Activated CD4-positive, alpha-beta T cell treated with anti-CD3 and anti-CD28 coated beads, Interleukin-2, amount 10 ng/mL, durations not matched to agents 7 days and 5 days (primary cell): ENCODE measurements at places on chromosomes 3 and 15. TPM values are rescaled to one million over a fixed set of nuclear protein-coding genes. Genes with fewer than 3 reads are reported as not detected.
A peak's percentile ranks its signal among the peaks of the same experiment; 100 is the strongest.

DNA sequence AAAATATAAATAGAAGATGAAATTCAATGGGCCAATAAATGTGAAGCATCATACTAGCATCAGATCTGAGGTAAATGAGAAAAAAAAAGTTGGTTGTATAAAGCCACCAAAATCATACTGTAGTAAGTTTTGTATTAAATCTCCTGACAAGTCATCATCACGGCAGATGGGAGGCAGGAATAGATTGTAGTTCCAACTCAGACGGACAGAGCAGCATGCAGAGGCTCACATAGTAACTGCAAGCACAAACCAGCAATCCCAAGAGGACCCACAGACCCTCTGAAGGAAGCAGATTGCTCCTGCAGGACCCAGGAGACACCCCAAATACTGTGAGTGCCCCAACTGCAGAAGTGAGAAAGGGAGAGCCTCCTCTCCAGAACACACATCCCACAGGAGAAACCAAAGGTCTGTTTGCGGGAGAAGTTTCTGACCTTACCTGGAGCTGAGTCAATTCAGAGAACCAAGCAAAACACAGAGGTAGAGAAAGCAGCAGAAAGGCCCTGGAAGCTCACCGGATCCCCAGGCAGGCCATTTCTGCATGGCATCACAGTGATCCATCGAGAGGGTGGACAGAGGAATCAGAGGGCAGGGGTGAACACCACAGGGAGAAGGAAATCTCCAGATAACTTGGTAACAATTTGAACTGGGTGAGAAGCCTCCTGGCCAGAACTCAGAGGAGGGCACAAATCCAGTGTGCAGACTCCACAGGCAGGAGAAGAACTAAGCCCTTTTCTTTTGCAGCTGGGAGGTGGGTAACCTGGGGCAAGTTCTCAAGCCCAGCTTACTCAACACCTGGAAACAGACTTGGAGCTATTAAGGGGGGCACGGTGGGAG lies 141.6 kb upstream of the ARHGEF26 start:
- H3K4me1 ChIP-seq, result no peaks in the 10 kb centered on the region
- no peaks in the 10 kb centered on the region for H3K36me3 ChIP-seq
- no peak overlapping the region for H3K27ac ChIP-seq

DNA sequence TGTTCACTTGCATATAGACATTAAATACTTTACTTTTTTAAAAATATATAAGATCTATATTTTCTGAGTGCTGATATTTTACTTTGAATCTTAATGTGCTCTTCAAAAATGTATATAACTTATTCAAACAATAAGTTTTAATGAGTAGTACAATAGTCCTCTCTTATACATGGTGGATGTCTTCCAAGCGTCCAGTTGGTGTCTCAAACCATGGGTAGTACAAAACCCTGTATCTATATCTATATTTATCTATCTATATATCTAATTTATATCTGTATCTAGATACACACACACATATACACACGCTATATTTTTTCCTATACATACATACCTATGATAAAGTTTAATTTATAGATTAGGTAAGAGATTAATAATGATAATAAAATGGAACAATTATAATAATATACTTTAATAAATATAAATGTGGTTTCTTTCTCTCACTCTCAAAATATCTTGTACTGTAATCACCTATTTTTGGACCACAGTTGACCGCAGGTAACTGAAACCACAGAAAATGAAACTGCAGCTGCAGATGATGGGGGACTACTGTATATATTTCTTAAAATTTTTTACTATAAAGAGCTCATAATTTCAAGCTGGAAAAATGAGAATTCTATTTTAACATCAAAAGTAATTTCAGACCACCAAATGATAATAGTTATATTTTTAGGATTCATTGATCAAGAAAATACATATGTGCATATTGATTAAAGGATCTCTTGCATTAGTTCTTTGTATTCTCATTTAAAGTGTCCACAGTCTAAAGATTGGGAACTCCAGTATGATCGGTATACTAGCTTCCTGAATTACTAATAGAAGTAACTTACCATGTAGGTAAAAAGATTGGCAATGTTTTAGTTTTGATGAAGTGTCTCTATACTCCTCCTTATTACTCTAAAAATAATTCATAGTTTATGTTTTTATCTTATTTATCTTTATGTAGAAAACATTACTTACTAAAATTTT lies 215.1 kb upstream of the MLF1 start:
- no peak overlapping the region for H3K4me3 ChIP-seq
- H3K4me1 ChIP-seq, result peaks cover 1% of the 10 kb centered on the region
- no peaks in the 10 kb centered on the region for H3K27me3 ChIP-seq
- DNase-seq, result no peak
- H3K27ac ChIP-seq, result no peak overlapping the region

DNA sequence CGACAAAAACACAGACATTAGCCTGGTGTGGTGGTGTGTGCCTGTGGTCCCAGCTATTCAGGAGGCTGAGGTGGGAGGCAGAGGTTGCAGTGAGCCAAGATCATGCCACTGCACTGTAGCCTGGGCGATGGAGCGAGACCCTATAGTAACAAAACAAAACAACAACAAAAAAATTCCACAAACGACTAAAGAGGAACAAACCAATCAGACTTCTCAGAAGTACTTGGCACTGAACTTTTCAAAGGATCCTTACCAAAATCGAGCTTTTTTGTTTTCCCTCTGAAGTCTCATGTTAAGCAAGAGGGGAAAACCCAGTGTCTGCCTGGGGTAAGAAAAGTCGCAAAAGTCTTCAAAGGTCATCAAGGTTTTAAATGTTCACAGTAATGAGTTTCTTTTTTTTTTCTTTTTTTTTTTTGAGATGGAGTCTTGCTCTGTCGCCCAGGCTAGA lies 30.1 kb upstream of the TFRC start:
- peak overlapping the region; percentile 25 for H3K27ac ChIP-seq
- H3K36me3 ChIP-seq, result no peaks in the 10 kb centered on the region
- no peak overlapping the region for H3K4me3 ChIP-seq
- no peak for DNase-seq

Gene CYP1A2
- not detected for total RNA-seq

DNA sequence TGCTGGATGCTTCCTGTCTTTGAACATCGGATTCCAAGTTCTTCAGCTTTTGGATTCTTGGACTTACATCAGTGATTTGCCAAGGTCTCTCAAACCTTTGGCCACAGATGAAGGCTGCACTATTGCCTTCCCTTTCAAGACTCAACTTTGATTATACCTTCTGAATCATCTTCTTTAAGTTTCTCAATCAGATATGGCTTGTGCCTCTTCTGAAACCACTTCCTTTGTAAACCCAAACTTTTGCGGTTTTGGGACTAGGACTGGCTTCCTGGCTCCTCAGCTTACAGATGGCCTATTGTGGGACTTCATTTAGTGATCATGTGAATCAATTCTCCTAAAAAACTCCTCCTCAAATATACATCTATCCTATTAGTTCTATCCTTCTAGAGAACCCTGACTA lies 47.1 kb upstream of the CADPS start:
- no peak overlapping the region for H3K4me3 ChIP-seq
- no peak for DNase-seq
- H3K27ac ChIP-seq, result no peak overlapping the region

DNA sequence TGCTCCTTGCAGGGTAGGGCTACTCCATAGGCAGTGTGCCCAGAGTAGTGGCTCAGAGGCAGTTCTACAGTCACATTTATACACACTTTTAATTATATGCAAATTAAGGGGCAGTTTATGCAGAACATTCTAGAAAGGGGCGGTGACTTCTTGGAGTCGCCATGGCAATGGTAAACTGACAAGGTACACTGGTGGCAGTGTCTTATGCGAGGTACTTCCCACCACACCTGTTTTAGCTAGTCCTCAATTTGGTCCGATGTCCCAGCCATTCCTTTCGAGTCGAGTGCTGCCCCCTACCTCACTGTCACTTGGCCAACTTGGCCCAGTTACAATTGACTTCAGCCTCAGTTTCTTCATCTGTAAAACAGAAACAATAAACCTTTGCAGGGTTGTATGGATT lies 3.8 kb upstream of the IRAK2 start:
- H3K27me3 ChIP-seq, result no peaks in the 10 kb centered on the region
- H3K27ac ChIP-seq, result no peak overlapping the region
- H3K36me3 ChIP-seq, result no peaks in the 10 kb centered on the region

GRCh38 chr3:171354706-171355582 lies 105.3 kb downstream of the TNIK start:
- no peaks in the 10 kb centered on the region for H3K36me3 ChIP-seq
- no peak for DNase-seq
- no peak overlapping the region for H3K4me3 ChIP-seq
- H3K27me3 ChIP-seq, result no peaks in the 10 kb centered on the region
- H3K27ac ChIP-seq, result no peak overlapping the region

- H3K4me1 ChIP-seq, result peaks cover 64% of the 10 kb centered on the region
- peaks cover 56% of the 10 kb centered on the region for H3K36me3 ChIP-seq
- H3K4me3 ChIP-seq, result no peak overlapping the region
- H3K27me3 ChIP-seq, result no peaks in the 10 kb centered on the region
- H3K27ac ChIP-seq, result no peak overlapping the region
- no peak for DNase-seq
Observed at GRCh38 chr3:152438706-152439105, 170.0 kb downstream of the MBNL1 start.

Gene CGNL1
- not detected for total RNA-seq

Gene PLIN1
- 0.07 TPM for total RNA-seq

GRCh38 chr3:188168648-188169047 lies 14.7 kb downstream of the LPP start:
- H3K36me3 ChIP-seq, result peaks cover 17% of the 10 kb centered on the region
- no peaks in the 10 kb centered on the region for H3K27me3 ChIP-seq
- no peak for DNase-seq
- H3K4me1 ChIP-seq, result peaks cover 63% of the 10 kb centered on the region
- no peak overlapping the region for H3K4me3 ChIP-seq

Gene IL17RD
- not detected for total RNA-seq

- no peak overlapping the region for H3K27ac ChIP-seq
- no peak for DNase-seq
- no peak overlapping the region for H3K4me3 ChIP-seq
Observed at GRCh38 chr3:115624029-115624741, 875 bp downstream of the GAP43 start.

GRCh38 chr3:128033102-128033501 lies 19.1 kb upstream of the SEC61A1 start:
- DNase-seq, result no peak
- no peaks in the 10 kb centered on the region for H3K4me1 ChIP-seq
- H3K36me3 ChIP-seq, result no peaks in the 10 kb centered on the region
- H3K4me3 ChIP-seq, result no peak overlapping the region
- H3K27me3 ChIP-seq, result peaks cover 10% of the 10 kb centered on the region

GRCh38 chr3:83890039-83890762 lies 1068.6 kb upstream of the CADM2 start:
- DNase-seq, result no peak
- H3K4me1 ChIP-seq, result no peaks in the 10 kb centered on the region
- H3K4me3 ChIP-seq, result no peak overlapping the region
- no peaks in the 10 kb centered on the region for H3K36me3 ChIP-seq
- no peaks in the 10 kb centered on the region for H3K27me3 ChIP-seq

Gene NDN
- 2.4 TPM for total RNA-seq

DNA sequence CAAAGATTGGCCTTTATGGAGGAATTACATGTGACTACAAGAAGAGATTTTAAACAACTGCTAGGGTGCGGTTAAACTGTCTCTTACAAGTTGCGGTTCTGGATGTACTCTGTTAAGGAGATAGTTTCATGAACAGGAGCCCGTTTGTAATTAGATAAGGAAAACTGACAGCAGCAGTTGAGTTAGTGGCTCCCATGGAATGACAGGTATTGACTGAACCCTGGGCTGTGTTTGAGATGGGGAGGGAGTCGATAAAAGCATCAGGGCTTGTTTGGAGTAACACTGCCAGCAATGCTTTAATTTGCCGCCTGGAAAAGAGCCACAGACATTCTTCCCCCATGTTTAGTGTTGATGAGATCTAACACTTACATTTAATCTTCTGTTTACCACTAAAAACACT lies 139.9 kb downstream of the ROBO2 start:
- DNase-seq, result no peak
- H3K27me3 ChIP-seq, result no peaks in the 10 kb centered on the region
- no peaks in the 10 kb centered on the region for H3K36me3 ChIP-seq
- H3K27ac ChIP-seq, result no peak overlapping the region
- no peaks in the 10 kb centered on the region for H3K4me1 ChIP-seq

- no peak for DNase-seq
- H3K36me3 ChIP-seq, result no peaks in the 10 kb centered on the region
- H3K4me1 ChIP-seq, result no peaks in the 10 kb centered on the region
- no peak overlapping the region for H3K4me3 ChIP-seq
- no peaks in the 10 kb centered on the region for H3K27me3 ChIP-seq
Observed at GRCh38 chr3:88988906-88989305, 118.5 kb upstream of the EPHA3 start.

GRCh38 chr15:100651253-100651652 lies 48.9 kb downstream of the ASB7 start:
- H3K27ac ChIP-seq, result no peak overlapping the region

DNA sequence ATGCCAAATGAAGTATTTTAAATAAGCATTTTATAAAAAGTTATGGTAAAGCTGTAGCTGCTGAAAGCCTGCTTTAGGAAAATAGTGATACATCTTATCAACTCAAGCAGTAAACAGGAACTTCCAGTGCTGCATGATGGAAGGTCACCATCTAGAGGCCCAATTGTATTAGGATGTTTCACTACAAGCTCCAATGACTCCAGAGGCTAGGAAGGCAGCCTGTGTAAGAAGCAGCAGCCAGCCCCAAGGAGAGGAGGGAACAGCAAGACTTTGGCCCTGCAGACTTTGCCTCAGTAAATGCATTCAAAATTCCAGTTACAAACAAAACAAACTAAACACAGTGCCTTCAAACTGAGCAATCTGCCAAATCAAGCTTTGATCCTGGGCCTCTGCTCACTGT lies 32.1 kb downstream of the ILDR1 start:
- no peak overlapping the region for H3K27ac ChIP-seq
- H3K4me3 ChIP-seq, result no peak overlapping the region
- peaks cover 3% of the 10 kb centered on the region for H3K36me3 ChIP-seq

DNA sequence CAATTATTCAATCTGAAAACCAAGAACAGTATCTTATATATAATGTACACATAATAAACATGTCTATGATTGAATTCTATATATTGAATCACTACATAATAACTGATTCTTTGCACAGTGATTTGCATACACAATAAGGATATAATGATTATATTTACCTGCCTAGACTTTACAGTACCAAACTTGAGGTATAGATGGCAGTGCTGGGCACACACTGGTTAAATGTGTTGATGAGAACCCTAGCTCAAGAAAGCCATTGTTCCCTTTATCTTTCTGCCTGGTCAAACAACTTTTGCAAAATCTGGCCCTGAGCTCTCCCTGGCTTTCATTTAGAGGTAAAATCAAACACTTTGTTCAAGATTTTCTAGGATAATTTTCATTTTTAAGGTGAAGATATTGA lies 697.7 kb downstream of the TUSC7 start:
- H3K4me3 ChIP-seq, result no peak overlapping the region
- no peak for DNase-seq
- no peak overlapping the region for H3K27ac ChIP-seq
- H3K36me3 ChIP-seq, result no peaks in the 10 kb centered on the region
- no peaks in the 10 kb centered on the region for H3K27me3 ChIP-seq
- no peaks in the 10 kb centered on the region for H3K4me1 ChIP-seq

GRCh38 chr3:137065381-137065780 lies 107.6 kb downstream of the IL20RB start:
- H3K27me3 ChIP-seq, result peaks cover 9% of the 10 kb centered on the region
- no peak overlapping the region for H3K27ac ChIP-seq
- no peaks in the 10 kb centered on the region for H3K4me1 ChIP-seq
- H3K4me3 ChIP-seq, result no peak overlapping the region
- DNase-seq, result no peak
- H3K36me3 ChIP-seq, result no peaks in the 10 kb centered on the region

- no peaks in the 10 kb centered on the region for H3K27me3 ChIP-seq
- H3K4me3 ChIP-seq, result no peak overlapping the region
- H3K4me1 ChIP-seq, result no peaks in the 10 kb centered on the region
- no peaks in the 10 kb centered on the region for H3K36me3 ChIP-seq
- no peak overlapping the region for H3K27ac ChIP-seq
Observed at GRCh38 chr3:24420224-24420623, 74.4 kb downstream of the THRB start.
